ENCODE measurements at places on chromosomes 5 and 9.

- DNase-seq: no peak
Measured at GRCh38 chr9:336039-336438, 121.4 kb downstream of the DOCK8 start.

- no peak for DNase-seq
Measured at GRCh38 chr5:126351153-126351552, 72.1 kb upstream of the GRAMD2B start.

DNA sequence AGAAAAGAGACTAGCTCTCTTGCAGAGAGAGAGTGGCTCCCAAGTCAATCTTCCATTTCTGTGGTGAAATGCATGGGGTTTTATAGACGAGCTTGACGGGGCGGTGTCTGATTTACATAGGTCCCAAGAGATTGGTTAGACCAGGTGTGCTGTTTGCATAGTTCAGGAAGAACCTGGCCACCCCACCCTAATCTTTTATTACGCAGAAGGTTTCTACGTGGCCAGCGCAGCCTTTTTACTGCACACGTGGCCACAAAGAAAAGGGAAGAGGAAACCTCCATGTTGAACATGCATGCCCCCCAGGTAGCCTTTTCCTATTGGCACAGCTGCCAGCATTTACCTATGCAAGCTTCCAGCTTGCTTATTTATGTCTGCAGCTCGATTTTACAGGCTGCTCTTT lies 92.1 kb downstream of the CAVIN4 start:
- no peak for DNase-seq

DNA sequence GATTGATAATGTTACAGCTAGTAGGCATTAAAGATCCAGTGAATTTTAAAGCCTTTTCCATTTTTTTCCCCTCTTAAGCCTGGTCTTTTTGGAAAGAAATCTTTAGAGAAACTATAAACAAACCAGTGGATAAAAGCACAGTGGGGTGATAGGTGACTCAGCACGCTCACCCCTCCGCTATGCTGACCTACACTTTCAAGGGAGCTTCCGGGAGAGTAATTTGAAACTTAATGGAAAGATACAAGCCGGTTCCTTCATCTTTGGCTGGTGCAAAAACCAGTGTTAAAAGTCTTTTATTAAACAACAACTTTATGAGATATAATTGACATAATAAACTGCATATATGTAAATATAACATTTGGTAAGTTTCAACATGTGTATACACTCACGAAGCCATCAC lies 27.0 kb upstream of the ALDOB start:
- no peak for DNase-seq

DNA sequence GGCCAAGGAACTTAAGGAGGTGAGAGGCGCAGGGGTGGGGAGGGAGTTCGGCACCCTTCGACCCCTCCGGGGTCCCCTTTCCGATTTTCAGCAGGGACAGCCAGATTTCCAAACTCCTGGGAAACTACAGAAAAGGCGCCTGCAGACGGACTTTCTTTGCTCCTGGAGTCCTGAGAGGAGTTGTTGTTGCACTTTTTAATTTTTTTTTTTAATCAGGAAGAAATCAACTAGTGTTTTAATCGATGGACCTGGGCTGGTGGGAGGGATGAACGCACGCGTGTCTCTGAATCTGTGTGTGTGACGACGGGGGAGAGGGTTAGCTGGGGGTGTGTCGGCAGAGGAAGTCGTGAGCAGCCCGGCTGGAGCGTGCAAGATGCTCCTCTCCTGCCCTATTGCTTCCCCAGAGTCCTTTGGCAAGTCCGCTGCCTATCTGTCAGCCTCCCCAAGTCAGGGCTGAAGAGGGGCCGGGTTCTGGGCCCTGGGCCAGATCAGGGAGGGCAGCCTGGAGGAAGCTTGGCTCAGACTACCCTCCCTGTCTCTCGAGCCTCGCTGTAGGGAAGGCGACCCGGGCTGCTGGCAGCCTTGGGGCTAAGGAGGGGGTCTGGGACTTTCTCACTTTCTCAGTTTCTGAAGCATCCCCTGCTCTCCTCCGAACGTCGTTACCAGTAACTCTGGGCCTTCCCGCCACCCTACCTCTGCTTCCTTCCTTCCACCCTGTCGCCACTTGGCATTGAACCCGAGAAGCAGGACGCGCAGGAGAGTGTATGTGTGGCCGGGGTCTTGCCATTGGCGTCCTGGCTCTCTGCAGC lies 731 bp downstream of the PRR16 start:
- peak; percentile 36 for DNase-seq

- DNase-seq: no peak
Measured at GRCh38 chr5:91562922-91563321, 179.8 kb upstream of the ARRDC3 start.

- DNase-seq: no peak
Measured at GRCh38 chr5:42636425-42636824, 120.2 kb upstream of the CCDC152 start.

GRCh38 chr9:121548666-121549065 lies 49.0 kb upstream of the GGTA1 start:
- DNase-seq: no peak

DNA sequence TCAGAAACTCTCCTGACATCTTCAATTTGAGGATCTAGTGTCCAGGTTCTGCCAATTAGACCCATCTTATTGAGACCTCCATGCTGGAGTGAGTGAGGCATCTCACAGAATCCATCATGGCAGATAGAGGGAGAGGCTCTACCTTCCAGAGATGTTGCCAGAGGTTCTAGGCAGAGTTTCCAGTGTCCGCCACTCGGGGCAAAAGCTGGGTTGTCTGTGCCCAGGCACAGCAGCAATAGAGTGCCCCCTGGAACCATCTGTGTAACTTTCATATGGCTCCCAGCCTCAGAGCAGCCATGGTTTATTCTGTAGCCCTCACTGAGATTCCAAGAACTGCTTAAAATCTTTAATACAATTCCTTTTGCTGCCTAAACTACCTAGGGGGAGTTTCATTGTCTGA lies 16.6 kb upstream of the CCDC112 start:
- DNase-seq: no peak

- DNase-seq: no peak
Measured at GRCh38 chr5:88602584-88602983, 280.4 kb downstream of the MEF2C start.

DNA sequence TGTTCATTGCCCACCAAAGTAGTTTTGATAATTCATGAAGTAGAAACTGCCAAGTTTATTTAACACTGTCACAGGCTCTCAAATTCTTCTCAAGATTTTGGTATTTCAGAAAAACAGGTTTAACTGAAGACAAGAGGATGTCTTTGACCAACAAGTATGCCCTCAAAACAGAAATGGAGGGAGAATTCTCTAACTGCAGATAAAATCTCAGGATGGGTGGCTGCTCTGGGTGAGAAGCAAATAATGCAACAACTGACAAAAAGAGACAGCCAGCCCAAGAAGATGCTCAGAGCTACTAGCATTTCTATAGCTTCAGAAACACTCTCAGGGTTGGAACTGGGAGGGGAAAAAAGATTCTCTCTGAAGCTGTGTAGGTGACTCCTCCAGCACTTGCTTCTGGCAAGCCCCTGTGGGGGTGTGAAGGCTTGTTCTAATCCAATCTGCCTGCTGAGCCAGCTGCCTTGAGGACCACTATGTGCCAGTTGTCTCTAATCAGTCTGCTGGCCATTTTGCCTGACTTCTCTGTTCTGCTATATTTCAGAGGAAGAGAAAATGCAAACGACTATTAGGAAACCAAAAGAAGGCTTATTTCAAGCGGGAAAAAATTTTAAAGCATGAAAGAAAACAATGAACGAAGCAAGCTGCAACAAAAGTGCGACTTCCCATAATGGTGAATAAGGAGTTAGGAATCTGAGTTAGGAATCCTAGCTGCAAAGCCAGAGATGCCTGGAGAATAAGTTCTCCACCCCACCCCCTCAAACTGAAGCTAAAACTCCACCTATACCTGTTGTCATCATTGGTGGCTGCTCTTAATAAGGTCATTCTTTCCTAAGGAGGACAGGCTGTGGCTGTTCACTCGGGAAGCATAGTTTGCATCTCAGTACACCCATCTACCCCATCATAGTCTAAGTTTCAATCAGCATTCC lies 147.5 kb downstream of the GNAQ start:
- peak; percentile 25 for DNase-seq

DNA sequence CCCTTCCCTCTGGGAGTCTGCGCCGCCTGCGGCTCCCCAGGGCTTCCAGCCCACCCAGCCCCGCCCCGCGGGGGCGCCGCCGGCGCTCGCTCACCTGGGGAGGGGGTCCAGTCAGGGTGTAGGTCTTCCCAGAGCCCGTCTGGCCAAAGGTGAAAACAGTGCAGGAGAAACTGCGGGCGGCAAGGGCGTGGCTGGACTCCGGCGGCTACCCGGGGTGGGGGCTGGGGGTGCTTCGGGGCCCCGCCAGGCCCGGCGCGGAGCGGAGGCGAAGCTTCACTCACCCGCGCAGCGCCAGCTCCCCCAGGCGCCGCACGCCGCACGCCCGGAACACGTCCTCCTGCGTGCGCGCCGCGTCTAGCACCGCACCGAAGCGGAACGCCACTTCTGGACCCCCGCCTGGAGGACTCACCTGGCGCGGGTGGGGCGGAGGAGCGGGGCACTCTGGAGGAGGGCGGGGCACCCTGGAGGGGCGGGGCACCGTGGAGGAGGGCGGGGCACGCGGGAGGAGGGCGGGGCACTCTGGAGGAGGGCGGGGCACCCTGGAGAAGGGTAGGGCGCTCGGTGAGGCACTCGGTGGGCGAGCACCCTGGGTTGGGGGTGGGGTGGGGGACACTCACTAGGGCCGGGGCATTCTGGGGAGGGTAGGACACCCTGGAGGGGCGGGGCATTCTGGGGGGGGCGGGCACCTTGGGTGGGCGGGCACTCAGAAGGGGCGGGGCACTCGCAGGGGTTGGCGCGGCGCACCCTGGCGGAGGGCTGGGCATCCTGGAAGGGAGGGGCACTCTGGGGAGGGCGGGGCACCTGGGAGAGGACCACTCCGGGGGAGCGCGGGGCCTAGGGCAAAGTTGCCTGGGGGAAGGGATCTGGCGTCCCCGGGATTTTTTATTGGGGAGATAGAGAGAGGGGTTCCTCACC lies 814 bp downstream of the KIF12 start:
- DNase-seq: peak; percentile 73

DNA sequence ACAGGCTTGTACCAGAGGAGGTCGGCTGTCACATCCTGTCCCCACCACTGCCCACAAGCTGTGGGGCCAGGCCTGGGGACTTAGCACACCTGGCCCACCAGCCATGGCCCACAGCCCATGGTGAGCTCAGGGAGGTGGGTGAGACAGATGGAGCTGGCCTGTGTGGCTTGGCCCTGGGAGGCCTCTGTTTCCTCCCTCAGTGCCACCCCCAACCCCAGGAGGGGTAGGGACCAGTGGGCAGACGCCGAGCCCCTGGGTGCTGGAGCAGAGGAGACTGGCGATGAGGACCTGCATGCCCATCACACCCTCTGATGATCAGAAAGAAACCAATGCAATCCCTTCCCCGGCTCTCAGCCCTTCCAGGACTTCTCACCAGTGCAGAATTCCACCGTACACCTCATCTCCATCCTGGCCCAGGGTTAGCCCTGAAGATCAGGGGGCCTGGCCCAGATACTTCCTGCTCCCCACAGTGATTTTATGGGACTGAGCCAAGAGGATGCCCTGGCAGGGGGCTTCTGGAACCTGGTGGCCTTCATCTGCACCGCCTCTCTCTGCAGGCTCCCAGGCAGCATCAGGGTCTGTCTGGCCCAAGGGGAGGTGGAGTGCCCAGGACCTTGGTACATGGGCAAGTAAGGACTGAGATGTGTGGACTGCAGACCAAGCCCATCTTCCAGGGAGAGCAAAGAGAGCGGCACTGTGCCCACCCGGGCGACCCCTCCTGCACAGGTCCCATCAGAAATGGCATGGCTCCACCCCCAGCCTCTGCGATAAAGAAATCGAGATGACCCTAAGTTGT lies 16.9 kb upstream of the NKD2 start:
- DNase-seq: no peak

All from glutamatergic neuron (in vitro differentiated cells).